ENCODE measurements at places on chromosomes 7 and 10.

- no peak for DNase-seq
These were observed 193.4 kb upstream of the MBL2 start for GRCh38 chr10:52965938-52966401.

- DNase-seq: no peak
These were observed 20.3 kb upstream of the ETV1 start for GRCh38 chr7:14009453-14010418.

DNA sequence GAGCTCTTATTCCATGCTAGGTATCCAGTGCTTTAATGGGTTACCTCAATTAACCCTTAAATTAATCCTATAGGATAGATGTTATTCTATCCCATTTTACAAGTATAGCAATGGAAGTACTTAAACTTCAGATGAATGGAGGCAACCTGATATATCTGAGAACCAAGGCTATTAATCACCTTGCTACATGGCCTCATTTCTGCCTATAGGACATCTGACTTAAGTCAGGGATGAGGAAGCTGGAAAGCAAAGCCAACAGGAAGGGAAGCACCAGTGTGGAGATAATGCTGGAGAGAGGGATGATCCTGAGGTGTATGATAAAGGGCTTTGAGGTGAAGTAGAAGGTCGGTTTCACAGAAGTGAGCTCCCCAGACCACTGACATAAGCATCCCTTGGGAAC is 132.3 kb downstream of the CHN2 start:
- DNase-seq: no peak

- no peak for DNase-seq
These were observed 58.6 kb upstream of the EFCAB10 start for GRCh38 chr7:105639667-105640493.

DNA sequence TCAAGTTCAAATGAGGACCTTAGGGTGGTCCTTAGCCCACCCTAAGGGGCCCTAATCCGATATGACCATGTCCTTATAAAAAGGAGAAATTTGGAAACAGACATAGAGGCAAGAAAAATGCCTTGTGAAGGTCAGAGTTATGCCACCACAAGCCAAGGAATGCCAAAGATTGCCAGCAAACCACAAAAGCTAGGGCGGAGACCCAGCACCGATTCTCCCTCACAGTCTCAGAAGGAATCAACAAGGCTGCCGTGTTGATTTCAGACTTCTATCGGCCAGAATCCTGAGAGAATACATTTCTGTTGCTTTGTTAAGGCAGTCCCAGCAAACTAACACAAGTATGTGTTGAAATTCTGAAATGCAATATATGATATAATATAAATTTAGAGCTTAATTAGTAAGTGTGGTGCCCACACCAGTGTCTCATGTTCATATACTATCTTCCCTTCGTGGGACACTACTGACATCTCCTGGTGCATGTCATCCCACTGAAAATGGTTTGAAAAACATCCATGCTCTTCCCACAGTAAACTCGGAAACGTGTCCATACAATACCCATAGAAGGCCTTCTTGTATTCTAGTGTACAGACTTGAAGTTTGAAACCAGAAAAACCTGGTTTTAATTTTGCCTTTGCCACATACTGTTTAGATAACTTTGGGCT is 349.0 kb downstream of the TNS3 start:
- DNase-seq: no peak

DNA sequence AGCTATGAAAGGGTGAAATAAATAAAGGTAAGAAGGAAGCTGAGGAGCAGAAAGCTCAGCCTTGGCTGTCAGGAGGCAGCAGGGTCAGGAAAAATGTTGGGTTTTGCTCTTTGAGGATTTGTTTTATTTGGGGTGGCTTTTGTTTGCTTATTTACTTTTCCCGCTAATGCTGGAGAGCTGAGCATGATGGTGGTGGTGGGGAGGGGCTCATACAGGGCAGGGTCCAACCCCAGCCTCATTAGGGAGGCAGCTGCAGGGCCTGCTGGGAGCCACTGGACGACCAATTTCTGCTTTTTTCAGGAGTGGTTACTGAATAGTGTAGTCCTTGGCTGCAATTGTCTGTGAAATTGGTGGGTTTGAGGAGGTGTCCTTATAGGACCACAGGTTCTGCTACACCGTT is 36.3 kb downstream of the CCM2 start:
- no peak for DNase-seq

DNA sequence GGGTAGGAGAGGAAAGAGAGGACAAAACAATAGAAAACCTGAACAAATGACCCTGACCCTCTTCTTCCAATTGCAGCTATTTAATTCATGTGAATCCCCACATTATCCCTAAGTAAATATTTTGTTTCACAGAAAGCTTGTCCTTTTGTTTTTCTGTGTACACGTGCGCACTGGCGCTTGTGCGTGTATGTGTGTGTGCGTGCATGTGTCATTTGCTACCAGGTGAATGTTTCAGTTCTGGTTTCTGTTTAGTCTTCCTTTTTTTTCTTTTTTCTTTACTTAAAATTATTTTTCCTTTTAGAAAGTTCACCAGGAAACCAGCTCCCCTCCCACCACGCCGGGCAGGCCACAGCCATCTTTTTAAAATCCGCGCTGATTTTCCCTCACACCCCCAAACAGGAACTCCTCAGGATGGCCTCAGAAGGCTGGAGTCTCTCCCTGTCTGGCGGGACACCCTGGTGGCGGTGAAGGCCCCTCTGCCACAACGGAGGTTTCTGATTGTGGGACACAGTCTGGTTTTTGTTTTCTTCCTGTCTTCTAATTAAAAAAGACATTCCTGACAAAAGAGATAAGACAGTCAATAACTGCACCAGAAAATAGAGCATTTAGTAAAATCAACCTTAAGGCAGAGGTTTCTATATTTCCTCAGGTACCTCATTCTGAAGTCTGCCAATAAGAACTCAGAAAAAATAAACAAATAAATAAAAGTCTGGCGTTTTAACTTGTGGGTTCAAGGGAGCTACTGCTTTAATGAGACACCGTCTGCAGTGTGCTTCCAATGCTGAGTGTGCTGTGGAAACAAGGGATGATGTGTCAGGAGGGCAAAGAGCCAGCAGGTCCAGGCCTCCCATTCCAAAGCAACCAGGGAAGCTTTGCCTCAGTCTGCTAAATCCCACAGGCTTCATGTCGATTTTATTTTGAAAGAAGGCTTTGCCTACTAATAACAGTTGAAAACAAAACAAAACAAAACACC is 17.4 kb downstream of the IRF5 start:
- DNase-seq: no peak

GRCh38 chr7:30968294-30968693 is 4.5 kb downstream of the GHRHR start:
- DNase-seq: no peak

- no peak for DNase-seq
These were observed 192.5 kb upstream of the POT1 start for GRCh38 chr7:125122173-125122572.

- peak; percentile 89 for DNase-seq
These were observed 87.8 kb downstream of the CFAP58 start for GRCh38 chr10:104441329-104442000.

DNA sequence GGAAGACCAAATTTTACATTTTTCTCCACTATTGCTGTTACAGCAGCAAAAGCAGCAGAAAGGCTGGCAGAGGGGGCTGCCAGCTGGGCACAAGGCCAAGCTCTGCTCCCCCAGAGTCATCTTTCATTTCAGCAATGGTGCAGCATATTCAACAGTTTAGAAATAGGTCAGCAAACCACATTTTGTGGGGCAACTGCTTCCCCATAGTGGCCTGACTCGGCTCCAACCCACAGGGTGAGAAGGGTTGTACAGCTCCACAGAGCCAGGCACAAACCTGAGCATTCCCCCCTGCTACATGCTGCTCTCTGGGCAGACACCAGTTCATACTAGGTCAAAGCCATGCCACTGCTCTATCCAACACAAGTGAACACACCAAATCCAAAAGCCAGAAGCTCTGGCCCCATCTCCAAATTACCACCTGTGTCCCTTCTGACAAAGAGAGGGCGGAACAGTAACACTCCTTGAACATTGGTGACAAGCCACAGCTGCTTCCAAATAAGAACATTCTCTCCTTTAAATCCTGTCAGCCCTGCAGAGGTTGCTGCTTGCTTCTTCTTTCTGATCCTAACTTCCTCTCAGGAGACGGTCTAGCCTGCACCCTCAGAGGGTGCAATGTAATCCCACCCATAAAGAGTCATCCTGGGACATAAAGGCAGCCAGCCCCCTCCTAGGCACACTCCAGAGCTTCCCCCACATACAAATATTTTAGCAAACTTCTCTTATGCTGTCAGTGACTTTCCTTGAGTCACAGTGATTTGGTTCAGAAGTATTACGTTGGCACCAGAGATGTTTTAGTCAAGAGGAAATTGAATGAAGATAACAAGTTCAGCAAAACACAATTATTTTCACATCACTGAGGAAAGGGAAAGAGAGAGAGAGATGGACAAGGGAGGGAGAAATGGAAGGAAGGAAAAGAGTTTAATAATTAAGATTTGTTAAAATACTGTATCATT is 39.0 kb upstream of the SLIT1 start:
- DNase-seq: no peak

- DNase-seq: no peak
These were observed 56.5 kb upstream of the EEPD1 start for GRCh38 chr7:36096460-36097095.

DNA sequence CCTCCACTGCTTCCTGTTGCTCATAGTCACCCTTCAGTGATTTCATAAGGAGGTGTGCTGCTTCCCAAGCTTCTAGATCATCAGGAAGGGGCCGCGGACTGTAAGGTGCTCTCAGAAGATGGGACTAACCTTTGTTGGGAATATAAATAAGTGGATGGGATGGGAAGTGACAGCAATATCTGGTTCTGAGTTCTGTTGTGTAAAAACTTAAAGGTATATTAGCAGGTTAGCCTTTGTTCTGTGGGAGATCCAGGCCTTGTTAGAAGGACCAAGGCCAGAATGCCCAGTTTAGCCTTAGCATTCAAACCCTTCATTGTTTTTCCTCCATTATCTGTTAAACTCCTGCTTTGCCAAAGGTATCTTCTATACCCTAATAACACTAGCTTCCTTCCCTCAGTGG is 12.4 kb downstream of the BUB3 start:
- no peak for DNase-seq

DNA sequence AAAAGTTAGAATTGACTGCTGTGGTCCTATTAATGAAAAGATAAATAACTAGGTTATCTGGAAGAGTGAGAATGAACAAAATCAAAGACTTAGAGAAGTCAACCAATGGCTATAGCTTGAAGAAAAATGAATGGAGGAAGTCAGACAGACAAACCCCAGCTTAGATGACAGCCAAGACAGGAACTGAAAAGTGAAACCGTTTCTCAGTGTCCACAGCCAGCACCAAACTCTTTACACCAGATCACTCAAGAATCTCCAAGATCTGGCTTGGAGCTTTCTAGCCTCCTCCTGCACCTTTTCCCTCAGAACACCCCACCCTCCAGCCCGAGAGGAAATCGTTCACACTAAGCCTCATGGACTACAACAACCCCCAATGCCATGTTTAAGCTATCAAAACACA is 167.0 kb downstream of the SFMBT2 start:
- DNase-seq: no peak

- no peak for DNase-seq
These were observed 102.0 kb downstream of the VOPP1 start for GRCh38 chr7:55470261-55470660.

- DNase-seq: peak; percentile 20
These were observed 54.2 kb upstream of the EBF3 start for GRCh38 chr10:130018265-130018664.

DNA sequence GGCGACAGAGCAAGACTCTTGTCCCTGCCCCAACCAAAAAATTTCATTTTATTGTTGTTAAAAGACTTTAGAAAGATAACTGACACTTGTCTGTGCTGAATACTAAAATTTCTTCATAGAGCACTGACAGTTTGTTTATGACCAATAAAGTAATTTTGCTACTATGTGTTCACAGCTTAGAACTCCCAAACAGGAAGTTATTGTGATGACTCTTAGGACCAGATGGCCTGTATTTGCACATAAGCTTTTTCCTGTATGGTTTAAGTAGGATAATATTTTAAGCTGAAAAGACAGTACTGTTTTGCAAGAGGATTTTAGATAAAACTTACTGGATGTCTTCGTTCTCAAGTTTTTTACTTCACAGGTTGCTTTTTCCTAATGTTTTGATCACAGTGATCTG is 80.7 kb downstream of the MMRN2 start:
- DNase-seq: peak; percentile 31

- DNase-seq: no peak
These were observed 103.6 kb downstream of the AHR start for GRCh38 chr7:17401791-17402627.

DNA sequence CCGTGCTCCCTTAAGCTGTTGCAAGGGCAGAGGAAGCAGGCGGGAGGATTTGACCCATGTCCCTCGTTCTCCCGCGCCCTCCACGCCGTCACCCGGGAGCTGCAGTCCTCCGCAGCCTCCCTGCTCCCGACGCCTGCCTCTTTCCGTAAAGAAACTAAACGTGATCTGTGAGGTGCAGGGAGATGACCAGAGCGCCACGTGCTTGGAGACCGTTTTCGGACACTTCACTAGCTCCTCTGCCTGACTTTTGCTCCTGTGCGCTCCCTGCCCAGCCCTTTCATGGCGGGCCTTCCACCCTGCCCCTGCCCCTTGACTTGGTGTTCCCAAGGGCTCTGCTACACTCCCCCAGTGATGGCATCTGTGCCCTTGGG is 171.2 kb downstream of the LSM5 start:
- DNase-seq: no peak

GRCh38 chr10:124229989-124230634 is 136.7 kb upstream of the CHST15 start:
- DNase-seq: no peak

GRCh38 chr7:120402079-120402767 is 129.2 kb downstream of the KCND2 start:
- DNase-seq: no peak

DNA sequence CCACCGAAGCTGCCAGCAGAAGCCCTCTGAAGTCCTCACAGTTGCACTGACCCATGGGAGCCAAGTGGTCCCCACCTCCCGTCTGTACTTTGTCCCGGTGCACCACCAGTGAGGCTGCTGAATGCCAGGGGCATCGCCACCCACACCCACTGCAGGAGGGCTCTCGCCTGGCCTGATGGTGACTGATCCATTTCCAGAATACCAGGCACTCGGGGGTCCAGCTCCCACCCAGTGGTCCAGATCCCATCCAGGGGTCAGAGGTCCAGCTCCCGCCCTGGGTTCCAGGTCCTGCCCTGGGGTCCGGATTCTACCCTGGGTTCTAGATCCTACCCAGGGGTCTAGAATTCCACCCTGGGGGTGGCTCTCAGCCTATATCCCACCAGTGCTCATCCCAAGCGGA is 9.1 kb upstream of the JAKMIP3 start:
- DNase-seq: no peak

All from HS-5 (cell line).